ENCODE measurements at places on chromosomes 4 and X.
A peak's percentile ranks its signal among the peaks of the same experiment; 100 is the strongest.

DNA sequence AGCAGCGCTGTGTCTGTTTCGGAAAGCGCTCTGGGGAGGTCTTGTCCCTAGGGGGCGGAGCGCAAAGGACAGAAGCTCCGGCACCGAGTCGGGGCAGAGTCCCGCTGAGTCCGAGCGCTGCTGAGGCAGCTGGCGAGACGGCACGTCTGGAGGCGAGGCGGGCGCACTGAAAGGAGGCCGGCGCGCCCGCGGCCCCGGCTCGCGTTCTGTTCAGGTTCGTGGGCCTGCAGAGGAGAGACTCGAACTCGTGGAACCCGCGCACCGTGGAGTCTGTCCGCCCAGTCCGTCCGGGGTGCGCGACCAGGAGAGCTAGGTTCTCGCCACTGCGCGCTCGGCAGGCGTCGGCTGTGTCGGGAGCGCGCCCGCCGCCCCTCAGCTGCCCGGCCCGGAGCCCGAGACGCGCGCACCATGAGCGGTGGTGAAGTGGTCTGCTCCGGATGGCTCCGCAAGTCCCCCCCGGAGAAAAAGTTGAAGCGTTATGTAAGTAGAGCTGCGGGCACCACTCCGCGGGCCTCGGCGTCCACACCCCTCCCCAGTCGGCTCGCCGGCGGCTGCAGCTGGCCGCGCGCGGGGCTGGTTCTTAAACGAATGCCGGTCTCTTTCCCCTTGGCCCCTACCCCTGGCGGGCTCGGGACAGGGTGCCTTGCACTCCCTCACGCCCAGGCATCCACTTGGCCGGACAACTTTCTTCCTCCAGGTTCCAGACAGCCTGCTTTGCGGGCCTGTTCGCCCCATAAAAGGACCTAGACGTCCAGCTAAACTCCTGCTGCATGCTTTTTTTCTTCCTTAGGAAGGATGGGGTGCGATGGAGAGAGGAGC lies at the start of gene GAB1:
Gene GAB1 (plus strand): TSS at position 96 of the 819 bp plus-strand sequence. CDS start 313 bp downstream, at position 409.
- DNase-seq: no peak

DNA sequence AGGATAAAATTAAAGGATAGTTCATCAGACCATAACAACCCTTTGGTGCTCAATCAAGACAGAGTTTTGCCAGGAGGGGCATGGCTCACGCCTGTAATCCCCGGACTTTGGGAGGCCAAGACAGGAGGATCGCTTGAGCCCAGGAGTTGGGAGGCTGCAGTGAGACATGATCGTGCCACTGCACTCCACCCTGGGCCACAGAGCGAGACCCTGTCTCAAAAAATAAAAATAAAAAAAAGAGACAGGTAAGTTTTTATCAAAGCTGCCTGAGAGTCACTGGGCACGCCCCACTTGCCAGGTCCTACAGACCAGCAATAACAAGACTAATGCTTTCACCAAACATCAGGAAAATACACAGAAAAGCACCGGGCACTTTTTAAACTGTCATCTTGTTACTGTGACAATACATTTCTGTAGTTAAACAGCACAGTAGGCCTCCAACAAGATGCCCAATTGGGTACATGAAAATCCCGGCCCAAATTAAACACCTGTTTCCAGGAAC lies 765 bp downstream of the CFAP97 start:
- no peak for DNase-seq

- DNase-seq: no peak
These were observed 57.2 kb upstream of the PUDP start for GRCh38 chrX:7205037-7205577.

DNA sequence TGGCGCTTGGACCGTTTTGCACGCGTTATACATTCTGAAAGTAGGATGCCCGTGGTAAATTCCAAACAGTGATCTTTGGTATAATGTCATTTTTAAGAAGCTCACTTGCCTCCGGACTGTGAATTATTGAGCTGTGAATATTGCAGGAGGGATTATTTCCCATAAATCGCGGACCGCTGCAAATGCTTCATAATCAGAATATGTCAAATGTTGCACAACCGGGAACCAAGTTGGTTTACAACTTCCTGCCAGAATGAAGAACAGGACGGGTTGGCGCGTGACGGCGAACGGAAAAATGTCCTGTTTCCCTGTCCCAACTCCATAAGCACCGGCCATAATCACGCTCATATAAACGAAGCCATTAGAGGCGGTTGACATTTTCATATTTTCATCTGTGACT lies 67.6 kb downstream of the SHOX start:
- peak; percentile 6 for DNase-seq

DNA sequence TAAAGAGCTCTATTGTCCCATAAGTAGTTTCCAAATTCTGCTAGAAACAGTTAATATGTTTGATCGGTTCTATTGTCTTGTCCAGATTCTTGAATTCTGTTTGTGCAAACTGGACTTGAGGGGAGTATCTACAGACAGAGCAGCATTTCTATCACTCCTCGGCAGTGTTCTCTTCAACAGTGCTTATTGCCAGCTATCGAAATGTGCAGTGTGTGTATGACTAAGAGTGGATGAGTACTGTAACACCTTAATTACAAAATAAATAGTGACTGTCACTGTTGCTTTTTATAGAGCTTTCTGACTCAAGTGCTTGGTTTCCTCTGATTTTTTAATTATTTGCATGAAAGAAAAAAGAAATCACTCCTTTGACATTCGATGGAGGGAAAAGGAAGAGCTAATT lies 274.6 kb downstream of the RPA4 start:
- DNase-seq: no peak

GRCh38 chr4:158209825-158210807 lies at the start of gene TMEM144:
TSS of gene TMEM144 (plus strand) at chr4:158210486. CDS start at chr4:158212668, 2,182 bp downstream.
- DNase-seq: peak; percentile 86

GRCh38 chr4:5051278-5052203 lies at the start of gene STK32B:
TSS of gene STK32B (plus strand) at chr4:5051480.
- peak; percentile 48 for DNase-seq

DNA sequence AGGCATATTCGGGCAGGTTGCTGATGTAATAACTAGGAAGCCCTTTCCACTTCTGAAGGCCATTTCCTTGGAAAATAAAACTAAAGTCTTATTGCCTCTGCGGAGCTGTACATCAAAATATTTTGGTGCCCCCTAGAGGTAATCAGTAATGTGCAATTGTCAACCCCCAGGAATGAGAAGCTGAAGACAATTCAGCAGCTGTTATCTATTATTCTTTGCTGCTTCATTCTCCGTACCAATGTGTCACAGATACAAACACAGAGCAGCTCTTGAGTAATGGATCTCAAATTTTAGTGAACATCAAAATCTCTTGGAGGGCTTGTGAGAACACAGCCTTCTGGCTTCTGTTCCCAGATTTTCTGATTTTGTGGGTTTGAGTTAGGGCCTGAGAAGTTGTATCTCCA lies 3.5 kb upstream of the SLIT2 start:
- no peak for DNase-seq

DNA sequence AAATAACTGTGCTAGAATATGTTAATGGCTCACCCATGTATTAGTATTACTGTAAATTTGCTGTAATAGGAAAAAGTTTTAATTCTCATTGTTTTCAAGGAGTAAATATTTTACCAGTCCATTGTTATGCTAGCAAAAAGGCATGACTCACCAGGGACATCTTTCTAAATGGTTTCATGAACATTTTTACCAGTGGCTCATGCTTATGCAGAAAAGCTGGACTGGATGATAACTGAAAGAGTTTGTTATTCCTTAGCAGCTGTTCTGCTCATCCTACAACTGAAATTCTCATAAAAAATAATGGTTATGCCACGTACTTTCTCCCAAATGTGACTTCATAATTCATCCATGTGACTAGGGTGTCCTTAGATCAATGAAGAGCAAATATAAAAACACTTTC lies 111.9 kb upstream of the PCDH18 start:
- DNase-seq: no peak

DNA sequence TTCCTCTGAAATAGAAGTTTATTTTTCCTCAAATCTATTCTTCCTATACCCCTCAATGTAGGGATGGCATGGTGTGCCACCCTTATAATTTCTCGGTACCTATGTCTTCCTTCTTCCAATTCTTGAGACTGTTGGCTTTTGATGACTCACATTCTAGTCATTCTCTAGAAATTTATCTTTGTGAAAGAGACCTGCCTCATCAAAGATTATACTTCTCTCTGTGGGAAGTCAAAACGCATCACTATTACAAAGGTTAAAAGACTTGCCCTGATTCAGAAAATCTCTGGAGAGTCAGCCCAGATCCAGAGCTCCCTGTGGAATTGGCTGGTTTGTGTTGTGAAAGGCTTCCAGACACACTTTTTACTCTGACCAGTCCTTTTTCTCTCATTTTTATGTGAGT lies 65.9 kb upstream of the FSTL5 start:
- no peak for DNase-seq

DNA sequence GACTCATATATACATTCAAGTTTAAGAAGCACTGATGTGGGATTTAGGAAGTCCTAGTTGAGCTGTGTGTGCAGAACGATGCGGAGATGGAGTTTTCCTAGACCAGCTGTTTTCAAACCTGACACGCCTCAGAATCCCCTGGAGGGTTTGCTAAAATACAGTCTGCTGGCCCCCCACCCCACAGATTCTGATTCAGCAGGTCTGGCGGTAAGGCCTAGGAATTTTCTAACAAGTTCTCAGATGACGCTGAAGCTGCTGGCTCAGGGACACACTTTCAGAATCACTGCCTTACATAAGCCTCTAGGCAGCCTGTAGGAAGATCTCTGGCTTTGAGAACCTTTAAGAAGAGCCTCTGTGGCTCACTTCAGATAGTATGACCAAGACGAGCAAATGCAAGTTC lies 73.1 kb downstream of the PHEX start:
- no peak for DNase-seq

DNA sequence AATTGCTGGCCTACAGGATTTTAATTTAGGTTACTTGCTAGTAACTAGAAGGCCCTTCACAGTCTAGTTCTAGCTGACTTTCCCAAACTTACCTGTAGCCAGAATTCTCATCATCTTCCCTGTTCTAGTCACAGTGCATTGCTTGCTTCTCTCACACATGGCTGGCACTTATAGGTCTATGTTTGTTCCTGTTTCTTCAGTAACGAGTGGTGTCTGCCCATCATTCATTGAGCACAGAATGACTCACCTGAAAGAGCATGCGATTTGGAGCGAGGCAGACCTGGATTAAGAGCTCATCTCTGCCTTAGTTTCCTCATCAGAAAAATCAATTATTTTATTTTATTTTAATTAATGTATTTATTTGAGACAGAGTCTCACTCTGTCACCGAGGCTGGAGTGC lies 201.7 kb upstream of the ANK2 start:
- DNase-seq: no peak

GRCh38 chr4:86220121-86220520 lies 139.7 kb downstream of the MAPK10 start:
- DNase-seq: no peak

DNA sequence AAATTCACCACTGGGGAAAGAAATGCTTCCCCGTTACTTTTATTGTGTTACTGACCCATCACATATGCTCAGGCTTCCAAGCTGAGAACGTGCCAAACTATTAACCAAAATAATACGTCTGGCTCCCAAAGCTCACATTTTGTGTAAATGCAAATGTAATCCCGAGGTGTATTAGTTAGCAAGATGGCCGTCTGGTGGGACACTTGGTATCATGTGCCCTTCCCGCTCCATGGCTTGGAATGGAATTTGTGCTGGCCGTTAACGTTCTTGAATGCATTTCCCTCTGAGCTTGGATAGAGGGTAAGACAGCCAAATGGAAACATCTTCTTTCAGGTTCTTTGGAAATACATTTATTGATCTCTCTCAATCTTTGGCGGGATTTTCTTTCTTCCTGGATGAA lies 105.0 kb downstream of the MFAP3L start:
- no peak for DNase-seq

GRCh38 chr4:32789026-32789608 lies 2068.9 kb downstream of the PCDH7 start:
- DNase-seq: no peak

- DNase-seq: no peak
These were observed 37.5 kb downstream of the ANXA3 start for GRCh38 chr4:78588894-78589545.

DNA sequence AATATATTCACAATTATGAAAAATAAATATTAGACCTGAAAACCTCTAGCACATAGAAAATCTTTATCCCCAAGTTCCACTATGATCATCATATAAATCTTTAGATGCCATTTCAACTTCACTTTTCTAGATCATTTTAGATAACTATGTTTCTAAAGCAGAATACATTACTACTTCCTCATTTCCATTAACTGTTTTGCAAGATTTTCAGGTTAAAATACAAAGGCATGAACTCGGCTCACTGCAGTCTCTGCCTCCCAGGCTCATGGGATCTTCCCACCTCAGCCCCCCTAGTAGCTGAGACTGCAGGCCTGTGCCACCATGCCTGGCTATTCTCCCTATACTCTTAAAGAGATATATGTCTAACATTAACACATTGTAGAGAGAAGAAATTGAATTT lies 1365.9 kb upstream of the AGA start:
- no peak for DNase-seq

GRCh38 chr4:182177166-182177565 lies 66.0 kb upstream of the TENM3 start:
- DNase-seq: no peak

- DNase-seq: peak; percentile 83
These were observed 185.6 kb downstream of the RAP1GDS1 start for GRCh38 chr4:98446499-98447375.

DNA sequence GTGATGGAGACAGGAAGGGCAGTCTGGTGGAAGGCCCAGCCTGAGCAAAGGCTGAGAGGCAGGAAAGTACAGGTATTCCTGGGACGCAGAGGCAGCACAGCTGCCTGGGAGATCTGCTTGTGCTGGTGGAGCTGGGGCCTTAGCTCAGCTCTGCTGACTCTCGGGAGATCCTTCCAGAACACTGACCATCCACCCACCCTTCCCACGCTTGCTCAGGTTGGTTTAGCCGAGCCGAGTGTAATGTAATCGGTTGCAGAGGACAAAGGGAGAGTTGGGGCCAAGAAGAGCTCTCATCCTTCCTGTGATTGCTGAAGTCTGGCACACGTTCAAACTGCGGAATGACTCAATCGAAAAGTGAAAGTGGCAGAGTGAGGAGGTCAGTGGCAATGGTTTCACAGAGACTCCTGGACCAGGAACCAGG lies 43.1 kb upstream of the GPR78 start:
- no peak for DNase-seq

DNA sequence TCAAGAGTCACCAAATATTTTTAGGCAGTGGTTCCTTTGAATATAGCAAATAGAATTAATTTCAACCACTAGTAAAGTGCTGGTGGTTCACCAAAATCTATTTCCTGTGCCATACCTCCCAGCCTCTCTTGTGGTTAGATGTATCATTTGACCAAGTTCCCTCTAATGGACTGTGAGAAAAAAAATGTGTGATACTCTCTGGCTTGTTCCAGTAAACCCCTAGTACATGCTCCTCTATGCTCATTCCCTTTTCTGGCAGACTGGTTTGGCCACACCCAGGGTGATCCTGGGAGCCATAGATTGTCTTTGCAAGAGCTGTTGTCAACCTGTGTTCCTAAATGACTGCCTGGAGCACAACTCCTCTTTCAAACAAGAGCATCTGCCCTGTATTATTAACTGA lies 109.5 kb downstream of the FRAS1 start:
- peak; percentile 69 for DNase-seq
